ENCODE measurements at places on chromosomes 12 and 14. TPM values are rescaled to one million over a fixed set of nuclear protein-coding genes. Genes with fewer than 3 reads are reported as not detected.

Gene CLMN
- 13.6 TPM for total RNA-seq

Gene AKAP6
- 21.8 TPM for total RNA-seq

Gene PLEKHD1
- 0.20 TPM for total RNA-seq

Gene CAPZA3
- not detected for total RNA-seq

Gene SRP54
- 69.4 TPM for total RNA-seq

Gene PIWIL1
- 0.10 TPM for total RNA-seq

Gene ANO4
- total RNA-seq = 0.20 TPM

Gene CCDC38
- total RNA-seq = not detected

Gene WIF1
- total RNA-seq = 17.3 TPM

Gene NTN4
- 9.4 TPM for total RNA-seq

Gene RTL1
- 4.2 TPM for total RNA-seq

Gene INHBC
- not detected for total RNA-seq

Gene LRCOL1
- not detected for total RNA-seq

Gene MANSC4
- total RNA-seq = not detected

Gene CCDC177
- total RNA-seq = not detected

Gene CCDC59
- 45.4 TPM for total RNA-seq

Gene ALKBH2
- 15.4 TPM for total RNA-seq

Gene OR4E2
- not detected for total RNA-seq

Gene PLEKHG7
- not detected for total RNA-seq

Gene RFLNA
- 8.8 TPM for total RNA-seq

All from skin of body (tissue), 3 donors.